ENCODE measurements at places on chromosomes 1 and 21. TPM values are rescaled to one million over a fixed set of nuclear protein-coding genes. Genes with fewer than 3 reads are reported as not detected.
A peak's percentile ranks its signal among the peaks of the same experiment; 100 is the strongest.

DNA sequence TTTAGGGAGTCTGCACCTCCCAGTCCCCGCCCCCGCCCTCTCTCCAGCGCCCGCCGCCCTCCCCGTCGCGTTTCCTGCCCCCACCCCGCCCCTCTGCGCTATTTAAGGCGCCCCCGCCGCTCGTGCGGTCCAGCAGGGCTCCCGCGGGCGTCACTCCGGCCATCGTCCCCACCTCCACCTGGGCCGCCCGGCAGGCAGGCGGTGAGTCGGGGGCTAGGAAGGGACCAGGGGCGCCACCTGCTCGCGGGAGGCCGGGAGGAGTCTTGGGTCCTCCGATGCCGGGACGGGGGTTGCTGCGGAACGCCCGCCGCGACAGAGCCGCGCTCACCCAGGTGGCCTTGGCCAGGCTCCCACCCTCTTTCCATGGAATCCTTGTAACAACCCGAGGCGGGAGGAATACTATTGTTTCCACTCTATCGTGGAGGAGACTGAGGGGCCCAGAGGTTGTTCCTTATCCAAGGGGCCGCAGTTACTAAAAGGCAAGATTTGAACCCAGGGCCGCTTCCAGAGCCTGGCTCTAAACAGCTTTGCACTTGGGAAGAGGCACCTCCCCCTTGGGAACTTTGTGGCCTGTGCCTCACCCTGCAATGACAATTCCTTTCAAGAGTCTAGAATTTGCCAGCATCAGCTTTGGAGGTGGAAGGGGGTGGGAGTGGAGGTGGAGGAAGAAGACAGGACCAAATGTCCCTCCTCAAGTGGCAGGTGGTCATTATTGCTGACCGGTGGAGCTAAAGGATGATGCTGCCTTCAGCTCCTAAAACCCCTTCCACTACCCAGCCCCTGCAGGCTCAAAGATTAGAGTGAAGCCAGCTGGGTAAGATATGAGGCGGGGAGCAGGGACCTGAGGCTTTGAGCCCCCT is at the start of gene GJA4:
GJA4 (plus strand) TSS at position 132 of the 860 bp plus-strand sequence. CDS start 1,215 bp downstream, outside the sequence.
- no peak for DNase-seq

GRCh38 chr1:220631238-220631815 is 58.8 kb upstream of the C1orf115 start:
- no peak for DNase-seq

DNA sequence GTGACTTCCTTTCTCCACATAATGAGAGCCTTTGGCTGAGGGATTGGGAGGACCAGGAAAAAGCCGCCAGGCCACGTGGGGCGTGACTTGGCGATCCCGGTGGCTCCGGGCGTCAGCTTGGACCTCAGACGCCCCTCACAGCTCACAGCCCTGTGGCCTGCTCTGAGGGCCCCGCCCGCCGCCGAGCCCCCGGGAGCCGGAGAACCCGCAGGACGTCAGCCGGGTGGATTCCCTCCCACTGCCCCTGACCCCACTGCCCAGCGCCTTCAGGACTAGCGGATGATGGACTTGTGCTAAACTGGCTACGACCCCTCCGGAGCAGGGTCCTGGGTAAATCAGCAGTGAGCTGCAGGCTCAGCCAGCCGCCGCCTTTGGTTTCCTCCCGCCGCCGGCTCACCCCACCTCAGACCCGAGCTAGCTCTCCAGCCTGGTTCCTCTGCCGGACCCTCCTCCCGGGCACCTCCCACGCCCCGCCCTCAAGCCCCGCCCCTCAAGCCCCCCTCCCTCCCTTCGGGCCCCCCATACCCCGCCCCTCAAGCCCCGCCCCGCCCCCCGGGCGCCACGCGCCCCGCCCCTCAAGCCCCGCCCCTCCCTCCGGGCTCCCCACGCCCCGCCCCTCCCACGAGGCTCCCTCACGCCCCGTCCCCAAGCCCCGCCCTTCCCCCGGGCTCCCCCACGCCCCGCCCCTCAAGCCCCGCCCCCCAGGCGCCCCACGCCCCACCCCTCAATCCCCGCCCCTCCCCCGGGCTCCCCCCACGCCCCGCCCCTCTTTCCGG is 10.0 kb upstream of the FAAP20 start:
- DNase-seq: peak; percentile 33

DNA sequence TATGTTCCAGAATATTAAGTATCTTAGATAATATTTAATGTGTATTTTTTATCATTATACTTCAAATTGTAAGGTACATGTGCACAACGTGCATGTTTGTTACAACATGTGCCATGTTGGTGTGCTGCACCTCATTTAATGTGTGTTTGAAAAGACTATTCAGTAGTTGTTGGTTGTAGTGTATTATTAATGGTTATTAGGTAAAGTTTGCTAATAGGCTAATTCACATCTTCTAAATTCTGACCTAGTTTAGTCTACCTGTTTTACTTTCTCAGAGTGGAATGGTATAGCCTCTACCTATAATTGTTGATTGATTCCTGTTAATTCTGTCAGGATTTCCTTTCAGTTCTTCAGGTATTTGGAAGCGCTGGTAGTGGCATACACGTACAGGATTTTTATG is 153.0 kb downstream of the NCAM2 start:
- DNase-seq: no peak

- DNase-seq: no peak
Measured at GRCh38 chr21:36732217-36732616, 33.3 kb downstream of the SIM2 start.

The TPTE gene
- total RNA-seq: not detected

The CSF3R gene
- not detected for total RNA-seq

The IKBKE gene
- 21.4 TPM for total RNA-seq

The BPNT1 gene
- total RNA-seq: 31.9 TPM

All from IMR-90 (cell line).